ENCODE measurements at places on chromosomes 11 and 22. TPM values are rescaled to one million over a fixed set of nuclear protein-coding genes. Genes with fewer than 3 reads are reported as not detected.

The KRTAP5-8 gene
- total RNA-seq = 0.35 TPM

The OR8D4 gene
- total RNA-seq = 0.64 TPM

The MMP3 gene
- total RNA-seq = 1.6 TPM

The C11orf87 gene
- total RNA-seq = not detected

The SUSD2 gene
- total RNA-seq = 2.4 TPM

The SLC29A2 gene
- total RNA-seq = 20.2 TPM

The SCGB1C1 gene
- total RNA-seq = not detected

The OSM gene
- total RNA-seq = 0.44 TPM

The CASP1 gene
- 68.7 TPM for total RNA-seq

The CCDC188 gene
- 0.32 TPM for total RNA-seq

The MOV10L1 gene
- 0.27 TPM for total RNA-seq

The TENM4 gene
- 1.2 TPM for total RNA-seq

The CDCA5 gene
- 9.7 TPM for total RNA-seq

The PRR33 gene
- total RNA-seq = not detected

The CASP5 gene
- total RNA-seq = 47.3 TPM

The MAPK8IP2 gene
- 1.2 TPM for total RNA-seq

The HORMAD2 gene
- not detected for total RNA-seq

The OTOG gene
- not detected for total RNA-seq

The APOBEC3H gene
- 0.45 TPM for total RNA-seq

The BAIAP2L2 gene
- total RNA-seq = 76.6 TPM

The ISX gene
- total RNA-seq = 36.4 TPM

The OSBPL5 gene
- total RNA-seq = 34.0 TPM

The MMP12 gene
- 11.7 TPM for total RNA-seq

The CCDC81 gene
- 0.32 TPM for total RNA-seq

The OR6A2 gene
- total RNA-seq = not detected

The C1QTNF4 gene
- total RNA-seq = 0.85 TPM

The RIBC2 gene
- 6.7 TPM for total RNA-seq

The CNGA4 gene
- not detected for total RNA-seq

The CRYAB gene
- total RNA-seq = 166 TPM

The PTPRCAP gene
- 5.5 TPM for total RNA-seq

The SNRPD3 gene
- total RNA-seq = 71.4 TPM

The NCAM1 gene
- total RNA-seq = 2.3 TPM

The TMEM258 gene
- total RNA-seq = 149 TPM

The GDPD4 gene
- not detected for total RNA-seq

The MAPK11 gene
- 1.9 TPM for total RNA-seq

The C11orf52 gene
- 7.3 TPM for total RNA-seq

The ABCC8 gene
- 4.7 TPM for total RNA-seq

The CD3E gene
- total RNA-seq = 5.7 TPM

The IGLL1 gene
- not detected for total RNA-seq

The MAJIN gene
- not detected for total RNA-seq

The ELMOD1 gene
- total RNA-seq = not detected
